ENCODE measurements at places on chromosomes 16 and 17. TPM values are rescaled to one million over a fixed set of nuclear protein-coding genes. Genes with fewer than 3 reads are reported as not detected.

The CASKIN1 gene
- total RNA-seq = 0.48 TPM

The ZFP90 gene
- 35.9 TPM for total RNA-seq

The AOC3 gene
- total RNA-seq = 23.7 TPM

The PABPN1L gene
- total RNA-seq = not detected

GRCh38 chr16:30120340-30121105, 2.5 kb downstream of the MAPK3 start:
- H3K4me1 ChIP-seq = no peaks in the 10 kb centered on the region
- no peaks in the 10 kb centered on the region for H3K27me3 ChIP-seq
- no peak overlapping the region for H3K27ac ChIP-seq
- H3K4me3 ChIP-seq = no peak overlapping the region
- DNase-seq = no peak

- H3K27ac ChIP-seq = no peak overlapping the region
- H3K27me3 ChIP-seq = no peaks in the 10 kb centered on the region
- no peaks in the 10 kb centered on the region for H3K4me1 ChIP-seq
- H3K36me3 ChIP-seq = no peaks in the 10 kb centered on the region
These were observed 8.6 kb upstream of the SKAP1 start for GRCh38 chr17:48438516-48439061.

DNA sequence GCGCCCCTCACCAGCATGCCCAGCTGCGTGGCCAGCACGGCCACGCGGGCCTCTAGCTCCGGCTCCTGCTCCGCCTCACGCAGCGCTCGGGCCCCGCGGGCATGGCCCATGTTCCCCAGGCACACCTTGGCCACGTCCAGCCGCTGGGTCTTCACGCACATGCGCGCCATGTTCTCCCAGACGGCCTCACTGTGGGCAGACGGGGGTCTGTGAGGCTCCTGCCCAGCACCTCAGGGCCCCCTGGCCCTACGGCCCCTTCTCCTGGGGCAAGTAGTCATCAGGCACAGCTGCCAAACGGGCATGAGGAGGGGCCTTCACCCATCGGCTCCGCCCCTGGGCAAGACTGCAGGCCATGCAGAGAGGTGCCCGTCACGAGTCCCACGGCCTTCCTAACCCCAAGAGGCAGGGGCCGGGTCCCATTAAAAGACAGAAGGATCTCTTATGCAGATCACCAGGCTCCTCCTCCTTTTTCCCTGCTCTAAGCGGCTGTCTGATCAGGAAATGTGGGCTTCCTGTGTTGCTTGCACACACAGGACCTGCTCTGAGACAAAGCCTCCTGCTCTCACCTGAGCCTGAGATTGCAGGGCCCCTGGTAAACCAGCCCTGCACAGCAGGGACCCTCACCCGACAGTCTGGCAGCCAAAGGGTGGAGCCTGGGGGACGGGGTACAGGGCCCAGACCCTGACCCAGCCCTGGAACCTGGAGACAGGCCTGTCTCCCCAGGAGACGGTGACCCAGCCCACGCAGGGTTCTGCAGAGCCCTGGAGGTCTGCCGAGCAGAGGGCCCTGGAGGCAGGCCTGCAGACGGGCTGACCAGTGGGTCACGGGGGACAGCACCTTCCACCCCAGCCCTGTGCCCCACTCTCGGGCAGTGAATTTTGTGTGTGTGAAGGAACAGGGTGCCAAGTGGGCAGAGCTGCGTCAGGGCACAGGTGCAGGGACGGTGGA, 6.6 kb upstream of the TMEM204 start:
- H3K4me1 ChIP-seq = peaks cover 9% of the 10 kb centered on the region
- H3K36me3 ChIP-seq = no peaks in the 10 kb centered on the region
- no peak overlapping the region for H3K4me3 ChIP-seq
- no peak overlapping the region for H3K27ac ChIP-seq
- DNase-seq = no peak

GRCh38 chr17:50292465-50292864, 18.2 kb downstream of the TMEM92 start:
- no peak overlapping the region for H3K4me3 ChIP-seq
- peaks cover 4% of the 10 kb centered on the region for H3K4me1 ChIP-seq
- H3K36me3 ChIP-seq = no peaks in the 10 kb centered on the region
- no peaks in the 10 kb centered on the region for H3K27me3 ChIP-seq

Data from ovary (tissue), 10 donors.